Activated T-cell treated with anti-CD3 and anti-CD28 coated beads, Interleukin-2, amount 50 U/mL, for 24 hours (primary cell): ENCODE measurements at places on chromosomes 3 and 15.

DNA sequence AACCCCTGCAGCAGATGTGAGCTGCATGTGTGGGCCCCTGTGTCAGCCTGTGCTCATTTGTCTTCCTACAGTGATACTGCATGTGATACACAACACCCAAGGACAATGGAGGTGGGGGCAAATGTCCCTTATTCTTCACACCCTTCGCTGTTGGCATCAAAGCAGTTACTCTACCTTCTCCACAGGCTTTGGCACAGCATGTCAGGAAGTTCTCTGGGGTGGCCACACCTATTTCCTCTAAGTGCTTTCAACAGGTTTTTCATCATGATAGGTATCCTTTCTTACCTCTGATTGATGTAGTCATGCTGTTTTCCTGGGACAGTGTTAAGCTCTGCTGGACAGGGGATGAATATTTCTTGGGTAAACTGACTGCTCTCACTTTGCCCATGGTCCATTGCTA is 29.5 kb downstream of the ZNF662 start:
- no peak for DNase-seq

- DNase-seq: no peak
Measured at GRCh38 chr3:72436863-72437592, 411.2 kb downstream of the SHQ1 start.

DNA sequence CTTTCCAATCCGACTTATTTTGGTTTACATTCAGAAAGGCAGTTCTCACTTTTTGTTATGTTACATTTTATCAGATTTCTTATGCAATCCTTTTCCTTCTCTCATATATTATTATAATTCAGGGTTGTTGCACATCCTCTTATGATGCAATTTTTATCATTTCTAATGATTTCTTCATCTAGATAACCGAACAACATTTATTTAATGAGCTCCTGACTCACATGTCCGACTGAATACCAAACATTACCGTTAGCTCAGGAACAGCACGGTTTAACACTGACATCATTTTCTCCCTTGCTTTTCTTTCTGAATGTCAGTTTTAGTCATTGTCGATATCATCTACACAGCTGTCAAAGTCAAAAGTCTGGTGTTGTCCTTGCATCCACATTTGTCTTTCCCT is 199.2 kb downstream of the BCHE start:
- no peak for DNase-seq

GRCh38 chr3:34376691-34377090 is 578.3 kb downstream of the PDCD6IP start:
- DNase-seq: no peak

- DNase-seq: no peak
Measured at GRCh38 chr15:89103481-89104171, 15.4 kb downstream of the ABHD2 start.

DNA sequence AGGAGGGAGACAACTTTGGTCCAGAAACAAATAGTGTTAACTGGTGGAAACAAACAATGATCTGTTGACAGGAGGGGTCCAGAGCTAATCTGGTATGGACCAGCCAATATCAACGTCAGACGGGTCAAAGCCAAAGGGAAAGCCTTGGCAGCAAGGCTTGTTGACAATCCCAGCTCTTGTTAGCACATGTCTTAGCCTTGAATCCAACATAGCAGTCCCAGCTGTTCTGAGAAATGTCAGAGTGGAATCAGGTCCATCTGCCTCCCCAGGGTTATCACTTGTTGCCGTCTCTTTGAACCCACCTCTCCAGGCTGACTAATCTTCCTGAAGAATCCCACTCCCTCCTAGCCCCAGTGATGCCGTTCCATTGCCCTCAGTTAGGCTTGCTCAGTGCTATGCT is 404.6 kb upstream of the MCTP2 start:
- DNase-seq: no peak

DNA sequence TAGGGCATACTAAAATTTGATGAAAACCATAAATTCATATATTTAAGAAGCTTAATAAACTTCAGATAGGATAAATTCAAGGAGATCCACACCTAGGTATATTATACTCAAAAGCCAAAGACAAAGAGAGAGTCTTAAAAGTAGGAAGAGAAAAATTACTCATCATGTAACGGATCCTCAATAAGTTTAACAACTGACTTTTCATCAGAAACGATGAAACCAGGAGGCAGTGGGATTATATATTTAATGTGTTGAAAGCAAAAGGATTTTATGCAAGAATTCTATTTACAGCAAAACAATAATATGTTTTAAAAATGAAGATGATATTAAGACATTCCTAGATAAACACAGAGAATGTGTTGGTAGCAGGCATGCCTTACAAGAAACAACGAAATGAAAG is 202.7 kb downstream of the OXSM start:
- DNase-seq: no peak

- no peak for DNase-seq
Measured at GRCh38 chr3:63508305-63508704, 144.2 kb upstream of the SNTN start.

DNA sequence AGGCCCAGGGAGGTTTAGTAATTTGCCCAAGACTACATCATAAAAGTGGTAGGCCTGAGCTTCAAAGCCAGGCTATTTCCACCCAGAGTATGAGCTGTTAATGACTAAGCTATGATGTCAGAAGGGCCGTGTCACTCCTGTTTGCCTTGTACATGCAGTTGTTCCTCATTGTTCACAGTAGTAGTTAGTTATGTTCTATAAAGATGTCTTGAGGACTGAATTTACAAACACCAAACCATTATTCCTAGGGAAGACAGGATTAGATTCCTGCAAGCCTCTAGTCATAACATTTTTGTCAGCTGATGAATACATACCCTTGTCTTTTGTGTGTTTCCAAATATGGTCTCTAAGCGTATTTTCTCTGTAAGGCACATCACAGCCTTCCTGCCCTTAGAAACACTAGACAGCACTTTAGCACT is 20.9 kb upstream of the LARS2 start:
- DNase-seq: no peak

GRCh38 chr15:44541282-44541958 is 4.5 kb downstream of the EIF3J start:
- DNase-seq: no peak

DNA sequence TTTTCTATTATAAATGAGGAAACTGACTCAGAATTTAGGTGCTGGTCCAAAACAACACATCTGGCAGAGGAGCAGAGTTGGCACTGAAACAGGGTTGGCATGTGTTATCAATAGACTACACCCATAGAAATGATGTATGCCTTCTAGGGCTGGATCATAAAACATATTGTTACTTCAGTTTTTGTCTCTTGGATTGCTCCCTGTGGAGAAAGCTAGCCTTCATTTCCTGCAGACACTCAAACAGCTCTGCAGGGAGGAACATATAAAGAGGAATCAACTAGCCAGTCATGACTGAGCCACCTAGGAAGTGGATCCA is 507 bp upstream of the MRPL3 start:
- DNase-seq: no peak

DNA sequence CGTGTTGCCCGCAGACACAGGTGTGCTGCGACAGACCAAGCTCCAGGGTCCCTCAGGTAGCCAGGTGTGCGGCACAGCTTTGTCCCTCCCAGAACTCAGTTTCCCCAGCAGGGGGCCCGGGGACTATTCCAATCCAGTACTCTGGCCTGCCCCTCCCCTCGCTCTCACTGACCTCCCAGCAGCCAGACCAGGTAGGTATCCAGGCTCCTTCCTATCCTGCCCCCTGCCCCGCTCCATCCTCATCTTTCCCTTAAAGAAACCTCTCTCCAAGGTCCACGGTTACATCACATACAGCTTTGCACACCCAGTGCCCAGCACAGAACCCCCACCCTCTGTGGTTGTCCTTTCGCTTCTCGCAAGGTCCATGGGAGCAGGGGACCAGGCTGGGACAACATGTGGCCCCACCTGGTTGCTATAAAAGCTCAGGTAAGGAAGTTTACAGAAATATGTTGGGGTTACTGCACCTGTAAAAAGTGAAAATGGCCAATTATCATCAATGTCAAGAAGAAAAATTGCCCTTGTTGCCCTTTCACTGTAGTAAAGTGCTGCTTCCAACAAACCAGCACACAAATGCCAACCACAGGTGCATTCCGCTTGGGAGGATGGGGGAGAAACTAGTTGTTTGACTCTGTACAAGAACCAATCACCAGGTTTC is 7.3 kb upstream of the CYP11A1 start:
- DNase-seq: no peak

- no peak for DNase-seq
Measured at GRCh38 chr3:113277941-113278598, 66.7 kb downstream of the BOC start.

GRCh38 chr3:11991751-11992150 is 12.4 kb upstream of the SYN2 start:
- no peak for DNase-seq

DNA sequence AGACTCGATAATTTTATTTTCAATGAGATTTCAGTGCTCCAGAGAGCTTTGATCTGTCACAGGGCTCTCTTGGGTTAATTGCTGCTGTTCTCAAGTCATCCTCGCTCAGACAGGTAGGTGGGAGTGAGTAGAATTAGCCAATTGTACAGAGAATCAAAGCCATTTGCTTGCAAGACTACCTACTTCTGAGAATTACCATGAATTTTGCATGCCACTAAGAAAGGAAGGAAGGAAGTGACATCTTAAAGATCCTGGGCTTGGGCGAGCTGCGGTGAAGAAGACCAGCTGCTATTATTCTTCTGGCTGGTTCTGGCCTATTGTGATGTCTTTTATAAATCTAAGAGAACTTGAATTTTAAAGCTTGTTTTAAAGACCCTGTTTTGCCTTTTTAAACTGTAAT is 154.1 kb upstream of the LPP start:
- no peak for DNase-seq

- no peak for DNase-seq
Measured at GRCh38 chr3:24359645-24360462, 134.8 kb downstream of the THRB start.

DNA sequence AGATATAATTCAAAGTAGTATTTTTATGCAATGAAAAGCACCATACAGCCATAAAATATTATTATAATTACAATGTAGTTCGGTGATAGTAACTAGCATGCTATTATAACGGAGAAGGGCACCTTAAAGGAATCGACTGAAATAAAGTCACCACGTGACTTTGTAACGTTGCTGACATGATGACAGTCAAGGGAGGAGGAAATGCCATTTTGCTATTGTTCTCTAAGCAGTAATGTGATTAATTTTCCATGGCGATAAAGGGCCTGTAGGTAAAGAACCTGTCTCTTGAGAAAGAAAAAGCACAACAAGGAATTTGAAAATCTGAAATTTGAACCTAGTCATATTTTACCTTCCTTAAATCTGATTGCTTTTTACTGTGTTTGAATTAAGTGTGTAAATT is 526.2 kb downstream of the ROBO2 start:
- DNase-seq: no peak

- DNase-seq: no peak
Measured at GRCh38 chr3:169657351-169658124, 6.0 kb downstream of the MECOM start.

- DNase-seq: no peak
Measured at GRCh38 chr3:16066975-16067374, 107.5 kb upstream of the GALNT15 start.

DNA sequence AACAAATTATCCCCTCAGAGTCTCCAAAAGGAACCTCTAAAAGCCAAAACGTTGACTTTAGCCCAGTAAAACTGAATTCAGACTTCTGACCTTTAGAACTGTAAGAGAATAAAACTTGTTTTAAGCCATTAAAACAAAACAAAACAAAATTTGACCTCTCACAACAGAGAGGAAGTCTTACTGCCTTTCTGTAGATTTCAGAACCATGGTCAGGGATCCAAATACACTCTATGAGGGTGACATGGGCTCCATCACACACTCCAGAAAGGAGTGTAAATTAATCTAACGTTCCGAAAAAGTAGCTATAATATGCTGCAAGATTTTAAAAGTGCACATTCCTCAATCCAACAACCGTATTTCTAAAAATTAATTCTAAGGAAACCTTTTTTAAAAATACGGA is 19.2 kb upstream of the RPL14 start:
- no peak for DNase-seq

- DNase-seq: no peak
Measured at GRCh38 chr3:156761007-156761406, 65.1 kb upstream of the LEKR1 start.

DNA sequence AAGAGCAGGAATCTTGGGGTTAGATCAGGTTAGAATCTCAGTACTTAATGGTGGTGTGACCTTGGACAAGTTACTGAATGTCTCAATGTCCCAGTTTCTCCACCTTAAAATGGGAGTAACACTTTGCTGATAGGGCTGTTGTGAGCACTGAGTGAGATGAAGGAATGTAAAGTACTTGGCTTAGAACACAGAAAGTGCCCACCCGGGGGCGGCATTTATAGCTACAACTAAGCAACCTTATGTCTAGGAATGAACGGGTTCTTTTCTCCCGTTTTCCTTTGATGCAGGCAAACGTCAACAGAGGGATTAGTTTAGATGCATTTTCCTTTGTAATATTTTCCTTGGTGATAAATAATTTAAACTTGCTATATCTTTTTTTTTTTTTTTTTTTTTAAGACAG is 176.6 kb downstream of the USP13 start:
- no peak for DNase-seq

- no peak for DNase-seq
Measured at GRCh38 chr15:38441130-38441519, 12.8 kb upstream of the FAM98B start.

DNA sequence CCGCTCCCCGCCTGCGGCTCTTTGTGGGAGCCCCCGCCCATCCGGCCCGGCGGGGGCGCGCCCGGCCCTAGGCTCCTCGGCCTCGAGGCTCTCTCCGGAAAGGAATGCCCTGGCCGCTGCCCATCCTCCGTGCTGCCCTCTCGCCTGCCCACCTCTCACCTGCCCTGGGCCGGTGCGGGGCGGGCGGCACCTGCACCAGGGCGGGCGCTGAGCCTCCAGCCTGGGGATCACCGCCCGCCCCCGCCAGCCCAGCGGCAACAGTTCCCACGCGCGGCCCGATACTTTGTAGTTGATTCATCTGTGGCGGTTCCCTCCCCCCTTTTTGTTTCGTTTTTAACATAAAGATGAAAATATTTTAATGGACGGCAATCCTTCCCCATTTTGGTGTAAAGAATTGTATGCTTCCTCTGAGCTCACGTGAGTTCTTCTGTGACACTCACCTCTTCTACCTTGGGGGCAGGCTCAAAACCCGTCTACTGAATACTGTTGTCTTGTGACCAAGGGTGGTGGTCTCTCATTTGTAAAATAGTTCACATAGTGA is 1.9 kb downstream of the KLF13 start:
- peak; percentile 87 for DNase-seq

- DNase-seq: no peak
Measured at GRCh38 chr3:62884096-62884870, 9.1 kb upstream of the CADPS start.

GRCh38 chr3:190076601-190077394 is 43.9 kb downstream of the P3H2 start:
- no peak for DNase-seq

GRCh38 chr3:127749361-127749760 is 73.0 kb downstream of the MGLL start:
- DNase-seq: no peak
